ENCODE measurements at places on chromosomes 7 and 10.

DNA sequence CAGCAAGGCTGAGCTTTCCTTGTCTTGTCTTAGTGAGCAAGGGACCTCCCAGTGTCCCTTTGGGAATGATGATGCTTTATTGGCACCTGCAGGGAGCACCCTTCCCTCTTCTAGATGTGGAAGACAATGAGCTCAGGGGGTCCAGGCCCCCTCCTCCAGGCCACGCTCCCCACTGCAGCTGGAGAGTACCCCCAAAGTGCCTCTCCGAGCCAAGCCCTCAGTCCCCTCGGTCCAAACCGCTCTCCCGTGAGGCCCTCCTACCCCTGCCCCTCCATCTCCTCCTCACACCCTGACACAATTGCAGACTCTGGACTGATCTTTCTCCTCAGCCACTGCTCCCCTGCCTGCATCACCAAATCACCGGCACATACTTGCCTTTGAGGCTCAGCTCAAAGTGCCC lies 16.7 kb downstream of the RBP3 start:
- no peak for DNase-seq

DNA sequence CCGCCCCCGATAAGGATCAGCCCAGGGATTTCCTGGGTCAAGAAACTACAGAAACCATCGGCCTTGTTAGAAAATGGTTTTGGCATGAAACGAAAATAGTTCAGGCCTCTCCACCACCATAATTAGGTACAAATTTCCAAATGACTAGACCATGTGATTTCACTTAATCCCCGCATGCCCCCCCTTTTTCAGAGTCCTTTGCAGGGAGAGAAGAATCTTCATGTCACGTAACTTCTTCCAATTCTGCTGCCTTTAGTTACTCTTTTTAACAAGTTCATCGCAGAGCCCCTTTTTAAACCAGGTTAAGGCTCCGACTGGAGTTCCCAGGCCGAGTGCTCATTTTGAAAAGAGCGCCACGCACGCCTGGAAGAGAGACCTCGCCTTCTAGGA lies 3.4 kb downstream of the PDGFA start:
- DNase-seq: no peak

DNA sequence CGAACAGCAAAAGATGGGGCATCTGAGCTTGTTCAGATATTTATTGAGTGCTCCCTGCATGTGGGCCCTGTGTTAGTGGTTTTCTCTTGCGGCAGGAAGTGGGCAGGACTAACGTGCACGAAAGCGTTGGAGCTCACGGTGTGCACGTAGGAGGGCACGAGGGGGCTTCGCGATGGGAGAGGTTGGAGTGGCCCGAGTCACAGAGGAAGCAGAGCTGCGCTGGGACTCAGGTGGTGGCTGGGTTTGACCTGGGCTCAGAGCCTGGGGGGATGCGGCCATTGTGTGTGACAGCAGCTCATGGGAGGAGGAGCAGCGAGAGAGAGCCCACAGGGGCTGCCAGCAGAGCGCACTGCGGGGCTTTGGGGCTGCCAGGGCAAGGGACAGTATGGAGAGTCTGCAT lies 7.7 kb downstream of the ZSCAN25 start:
- DNase-seq: peak; percentile 84

DNA sequence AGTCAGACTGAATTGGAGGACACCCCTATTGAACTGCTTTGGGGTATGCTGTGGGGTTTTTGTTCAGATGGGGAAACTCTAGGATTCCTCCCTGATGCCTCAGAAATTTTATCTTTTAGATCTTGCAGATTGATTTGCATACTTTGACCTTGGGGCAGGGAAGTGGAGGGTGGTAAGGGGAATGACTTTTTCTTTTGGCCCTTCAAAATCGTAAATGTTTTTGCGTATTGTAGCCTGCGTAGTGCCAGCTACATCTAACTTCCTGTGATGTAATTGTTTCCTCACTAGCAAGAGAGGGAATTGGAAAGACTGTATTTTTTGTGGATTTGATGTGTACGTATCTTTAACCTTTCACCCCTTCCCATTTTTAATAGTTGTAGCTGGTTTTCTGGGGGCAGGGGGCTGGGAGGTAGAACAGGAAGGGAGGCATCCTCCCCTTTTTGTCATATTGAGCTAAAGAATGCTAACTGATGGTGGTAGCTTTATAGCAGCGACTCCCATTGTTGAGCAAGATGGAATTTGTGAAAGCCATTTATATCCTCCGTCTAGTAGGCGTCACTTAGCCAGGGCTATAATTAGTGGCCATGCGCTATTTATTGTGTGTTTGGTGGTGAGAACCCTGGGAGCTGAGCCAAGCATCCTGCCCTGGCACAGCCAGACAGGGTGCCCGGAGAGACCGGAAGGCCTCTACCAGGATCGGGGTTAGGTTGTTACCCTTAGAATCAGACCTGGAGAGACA lies 11.3 kb downstream of the DUSP5 start:
- DNase-seq: no peak

GRCh38 chr10:5043716-5044115 lies 40.1 kb upstream of the AKR1C2 start:
- no peak for DNase-seq

DNA sequence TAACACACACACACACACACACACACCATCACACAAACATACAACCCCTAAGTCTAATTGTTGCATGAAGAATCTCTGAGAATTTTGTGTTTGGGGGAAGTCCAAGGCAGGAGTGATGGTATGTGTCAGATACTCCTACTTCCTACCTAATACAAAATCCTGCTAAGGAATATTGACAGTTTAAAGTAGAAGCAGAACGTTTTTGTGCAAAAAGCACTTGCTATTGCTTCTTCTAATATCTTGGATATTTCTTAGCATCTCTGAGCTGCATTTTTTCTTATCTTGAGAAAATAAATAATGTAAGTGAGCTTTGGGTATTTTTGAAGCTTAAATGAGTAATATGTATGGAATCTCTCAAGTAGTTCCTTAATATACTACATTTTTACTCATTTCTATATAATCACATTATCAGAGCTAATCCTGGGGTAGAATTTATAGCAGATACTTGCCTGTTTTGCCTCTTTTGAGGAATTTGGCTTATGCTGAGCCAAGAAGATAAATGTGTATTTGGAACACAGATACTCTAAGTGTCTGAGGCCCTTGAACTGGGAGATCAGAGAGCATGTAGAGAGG lies 212.3 kb downstream of the DKK1 start:
- no peak for DNase-seq

DNA sequence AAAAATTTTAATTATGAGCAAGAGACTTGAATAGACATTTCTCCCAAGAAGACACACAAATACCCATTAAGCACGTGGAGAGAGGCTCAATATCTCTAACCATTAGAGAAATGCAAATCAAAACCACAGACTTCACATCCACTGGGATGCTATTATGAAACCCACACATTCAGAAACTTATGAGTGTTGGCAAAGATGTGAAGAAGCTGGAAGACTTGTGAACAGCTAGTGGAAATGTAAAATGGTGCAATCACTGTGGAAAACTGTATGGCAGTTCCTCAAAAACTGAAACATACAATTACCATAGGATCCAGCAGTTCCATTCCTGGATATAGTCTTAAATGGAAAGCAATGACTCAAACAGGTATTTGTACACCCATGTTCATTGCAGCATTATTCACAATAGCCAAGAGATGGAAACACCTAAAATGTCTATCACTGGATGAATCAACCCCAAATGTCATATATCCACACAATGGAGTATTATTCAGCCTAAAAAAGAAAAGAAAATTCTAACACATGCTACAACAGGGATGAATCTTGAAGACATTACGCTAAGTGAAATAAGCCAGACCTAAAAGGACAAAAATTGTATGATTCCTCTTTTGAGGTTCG lies 53.5 kb upstream of the FRMD4A start:
- DNase-seq: no peak
